NCI-H2107 (cell line): ENCODE measurements at places on chromosomes 7 and 10.

GRCh38 chr7:213324-213993 is 21.1 kb downstream of the FAM20C start:
- DNase-seq: no peak

DNA sequence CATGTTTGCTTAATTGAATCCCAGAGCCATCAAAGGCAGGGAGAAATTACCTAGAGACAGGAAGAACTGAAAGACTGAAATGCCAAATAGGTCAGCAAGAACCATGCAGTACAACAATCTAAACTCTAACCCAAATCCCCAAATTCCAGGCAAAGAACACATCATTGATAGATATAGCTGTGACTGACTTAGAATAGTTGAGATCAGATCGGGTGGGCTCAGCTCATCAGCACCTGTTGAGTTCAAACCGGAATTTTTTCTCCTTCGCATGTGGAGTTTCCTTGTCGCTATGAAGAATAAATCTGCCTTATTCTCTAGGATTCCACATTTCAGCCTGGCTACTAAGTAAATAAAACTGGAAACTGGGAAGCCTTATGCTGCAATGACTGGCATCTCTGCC is 1.4 kb downstream of the ANKMY2 start:
- DNase-seq: no peak

DNA sequence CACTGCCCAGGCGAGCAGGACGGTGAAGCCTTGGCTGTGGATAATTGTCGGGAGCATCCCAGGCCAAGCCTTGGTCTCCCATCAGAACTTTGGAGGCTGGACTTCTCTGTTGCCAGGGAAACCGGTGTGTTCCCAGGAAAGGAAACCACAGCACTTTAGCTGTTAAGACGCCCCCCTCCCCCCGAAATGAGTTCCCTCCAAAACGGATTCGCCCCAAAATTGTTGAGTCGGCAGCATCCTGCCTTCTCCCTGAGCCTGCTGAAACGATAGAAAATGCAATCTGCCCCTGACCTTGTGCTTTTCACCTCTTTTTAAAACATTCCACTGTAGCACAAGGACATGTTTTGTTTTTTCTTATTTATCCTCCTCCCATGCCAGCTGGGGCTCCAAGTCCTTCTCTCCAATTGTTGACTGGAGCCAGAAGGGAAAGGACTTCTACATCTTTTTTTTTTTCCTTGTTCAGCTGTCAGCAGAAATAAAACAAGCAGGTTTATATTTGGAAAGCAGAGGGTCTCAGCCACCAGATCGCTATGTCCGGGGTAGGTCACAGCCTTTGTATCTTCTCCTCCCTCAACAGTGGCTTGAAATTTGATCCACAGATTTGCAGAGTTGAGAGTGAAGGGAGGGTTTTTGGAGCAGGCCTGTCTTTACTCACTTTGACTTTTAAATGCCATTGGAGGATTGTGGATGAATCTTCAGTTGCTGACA is 116.5 kb downstream of the ZMIZ1 start:
- DNase-seq: no peak

DNA sequence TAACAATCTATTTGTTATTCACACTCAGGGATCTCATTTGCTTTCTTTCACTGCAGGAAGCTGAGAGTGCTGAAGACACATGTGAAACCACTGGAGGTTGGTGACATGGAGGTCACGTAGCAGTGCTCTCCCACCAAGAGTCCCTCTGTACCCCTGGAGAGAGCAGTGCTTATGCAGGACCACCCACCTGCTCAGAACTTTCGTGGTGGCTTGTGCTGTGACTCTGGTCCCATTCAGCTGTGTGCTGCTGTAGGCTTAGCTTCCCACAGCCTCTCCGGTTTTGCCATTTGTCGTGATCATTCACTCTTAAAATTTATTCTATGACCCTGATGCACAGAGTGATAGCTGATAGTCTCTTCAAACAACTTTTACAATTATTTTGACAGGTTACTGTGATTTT is 96.0 kb upstream of the RSU1 start:
- no peak for DNase-seq

DNA sequence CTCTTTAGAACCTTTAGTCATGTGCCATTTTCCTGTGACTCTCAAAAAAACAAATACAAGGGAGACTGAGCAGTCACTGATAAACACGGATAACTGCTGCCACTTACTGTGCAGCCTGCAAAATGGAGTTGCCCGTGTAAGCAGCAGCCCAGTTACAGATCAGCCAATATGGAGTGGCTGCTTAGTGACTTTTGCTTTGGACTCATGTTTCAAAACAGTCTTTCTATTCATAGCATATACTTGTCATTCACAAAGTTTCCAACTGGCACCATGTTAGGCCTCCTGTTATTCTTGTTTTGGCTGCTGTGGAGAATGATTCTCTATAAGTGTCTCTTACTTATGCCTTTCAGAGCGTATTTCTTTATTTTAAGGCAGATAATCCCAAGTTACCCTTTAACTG is 3.0 kb downstream of the FAM204A start:
- no peak for DNase-seq

GRCh38 chr10:91707236-91707635 is 74.4 kb upstream of the PPP1R3C start:
- no peak for DNase-seq

- peak; percentile 89 for DNase-seq
These were observed 3.6 kb downstream of the ZSCAN21 start for GRCh38 chr7:100053215-100053614.

- no peak for DNase-seq
These were observed 179.5 kb downstream of the CREB5 start for GRCh38 chr7:28591725-28592349.

- DNase-seq: no peak
These were observed 72.8 kb downstream of the ALOX5 start for GRCh38 chr10:45446858-45447257.

GRCh38 chr10:66786709-66787108 is 139.1 kb upstream of the LRRTM3 start:
- no peak for DNase-seq

DNA sequence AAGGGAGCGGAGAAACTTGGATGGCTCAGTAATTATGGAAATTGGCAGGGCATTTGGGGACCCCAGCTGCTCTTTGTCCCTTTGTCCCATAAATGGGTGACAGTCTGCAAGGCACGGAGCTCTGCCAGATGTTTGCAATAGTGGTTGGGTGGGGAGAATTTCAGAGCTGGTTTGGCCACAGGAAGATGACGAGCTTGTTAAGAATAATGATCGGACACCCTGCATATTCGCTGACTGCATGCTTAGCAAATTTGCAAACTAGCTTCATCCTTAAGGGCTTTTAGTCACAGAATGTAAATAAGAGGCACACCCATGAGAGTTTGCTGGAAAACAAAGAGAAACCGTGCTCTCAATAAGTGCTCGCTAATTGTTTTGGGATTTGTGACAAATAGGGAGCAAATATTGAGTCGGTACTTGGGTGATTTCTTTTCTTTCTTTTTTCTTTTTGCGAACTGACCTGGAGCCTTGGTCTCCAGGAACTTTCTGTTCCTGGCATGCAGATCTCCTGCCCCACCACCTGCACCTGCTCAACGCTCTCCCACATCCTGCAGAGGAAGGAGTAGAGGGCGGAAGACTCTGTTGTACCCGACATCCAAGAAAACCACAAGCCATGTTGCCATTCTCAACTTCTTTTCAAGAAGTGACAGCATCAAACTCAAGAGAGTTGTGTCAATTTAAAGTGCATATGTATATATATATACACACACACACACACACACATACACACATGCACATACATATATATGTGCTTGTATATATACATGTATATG is 238.9 kb downstream of the CAMK1D start:
- no peak for DNase-seq

DNA sequence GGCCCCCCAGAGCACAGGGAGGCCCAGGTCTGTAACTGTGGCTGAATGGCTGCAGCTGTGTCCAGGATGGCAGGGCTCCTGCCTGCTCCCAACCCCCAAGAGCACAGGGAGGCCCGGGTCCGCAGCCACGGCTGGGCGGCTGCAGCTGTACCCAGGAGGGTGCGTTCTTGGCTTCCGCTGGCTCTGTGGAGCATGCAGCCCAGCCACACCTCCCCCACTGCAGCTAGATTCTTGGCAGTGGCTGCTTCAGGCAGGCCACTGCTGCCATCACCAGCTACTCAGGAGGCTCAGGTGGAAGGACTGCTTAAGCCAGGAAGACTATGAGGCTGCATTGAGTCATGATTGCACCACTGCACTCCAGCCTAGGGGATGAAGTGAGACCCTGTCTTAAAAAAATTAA is 27.9 kb downstream of the C7orf25 start:
- DNase-seq: no peak

DNA sequence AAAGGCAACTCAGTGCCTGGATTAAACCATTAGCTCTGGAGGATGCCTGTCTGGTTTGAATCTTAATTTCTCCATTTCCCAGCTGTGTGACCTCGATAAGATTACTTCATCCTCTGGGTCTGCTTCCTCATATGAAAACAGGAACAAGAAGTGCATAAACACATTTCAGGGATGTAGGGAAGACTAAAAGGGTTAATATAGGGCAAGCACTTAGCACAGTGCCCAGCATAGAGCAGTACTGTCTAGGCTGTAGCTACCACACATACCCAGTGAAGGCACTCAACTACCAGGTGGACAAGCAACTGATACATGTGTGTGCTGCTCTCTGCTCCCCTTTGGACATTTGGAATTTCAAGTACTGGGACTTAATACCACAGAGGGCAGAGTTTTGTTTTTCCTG is 85.4 kb downstream of the KCNMA1 start:
- no peak for DNase-seq

DNA sequence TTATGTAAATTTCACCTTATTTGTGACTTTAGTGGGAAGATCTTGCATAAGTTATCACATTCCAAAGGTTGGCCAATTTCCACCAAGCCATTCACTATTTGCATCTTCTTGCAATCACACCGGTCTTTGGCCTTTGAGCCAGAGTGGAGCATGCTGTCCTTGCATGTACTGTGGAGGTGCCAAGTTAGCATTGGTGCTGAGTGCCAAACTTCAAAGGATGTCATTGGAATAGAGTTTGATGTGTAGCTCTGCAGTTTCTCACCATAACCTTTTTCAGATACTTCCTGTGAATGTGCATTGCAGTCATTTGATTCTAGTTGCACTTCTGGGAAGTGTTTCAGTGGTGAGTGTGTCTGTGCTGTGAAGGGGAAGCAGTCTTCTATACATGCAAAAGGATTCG is 620.6 kb downstream of the SUGCT start:
- DNase-seq: no peak

DNA sequence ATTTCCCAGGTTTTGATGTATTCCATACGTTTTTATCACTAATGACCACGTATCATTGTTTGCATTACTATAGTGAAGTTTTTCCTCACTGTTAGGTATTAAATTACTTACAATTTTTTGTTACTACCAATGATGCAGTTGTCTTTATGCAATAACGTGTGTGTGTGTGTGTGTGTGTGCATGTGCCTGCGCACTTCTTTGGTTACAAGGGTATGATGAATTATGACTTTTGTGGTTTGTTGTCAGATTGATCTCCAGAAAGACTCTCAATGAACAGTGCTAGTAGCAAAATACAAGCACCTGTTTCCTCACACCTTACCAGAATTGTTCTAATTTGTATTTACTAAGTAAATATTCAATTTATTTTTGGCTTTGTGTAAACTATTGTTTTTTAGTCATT is 51.5 kb downstream of the MCMBP start:
- DNase-seq: no peak

DNA sequence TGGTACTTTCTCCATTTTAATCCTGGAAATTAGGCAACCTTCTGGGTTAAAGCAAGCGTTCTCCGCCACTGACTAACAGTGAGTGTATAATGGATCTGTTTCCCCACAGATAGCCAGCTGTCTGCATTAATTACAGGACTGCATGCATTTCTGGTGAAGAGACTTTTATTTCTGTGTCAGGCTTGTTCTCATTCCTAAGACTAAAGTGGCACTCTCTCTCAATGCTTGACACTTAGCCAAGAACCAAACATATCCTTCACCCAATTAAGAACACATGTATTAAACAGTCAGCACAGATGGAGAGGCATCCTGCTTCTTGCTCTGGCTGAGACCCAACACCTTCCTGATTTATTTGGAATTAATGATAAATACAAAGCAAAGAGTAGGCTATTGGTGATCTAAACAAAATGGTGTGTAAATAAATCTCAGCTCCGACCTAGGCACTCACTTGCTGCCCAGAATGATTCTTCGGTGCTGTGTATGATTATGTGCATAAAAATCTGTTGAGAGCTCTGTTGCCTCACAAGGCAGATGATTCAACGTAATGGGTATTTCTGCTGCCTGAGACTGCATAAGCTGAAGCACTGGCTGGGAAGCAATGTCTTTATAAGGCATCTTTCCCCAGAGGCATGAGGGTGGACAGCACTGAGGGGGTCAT is 16.8 kb downstream of the CALU start:
- DNase-seq: no peak

DNA sequence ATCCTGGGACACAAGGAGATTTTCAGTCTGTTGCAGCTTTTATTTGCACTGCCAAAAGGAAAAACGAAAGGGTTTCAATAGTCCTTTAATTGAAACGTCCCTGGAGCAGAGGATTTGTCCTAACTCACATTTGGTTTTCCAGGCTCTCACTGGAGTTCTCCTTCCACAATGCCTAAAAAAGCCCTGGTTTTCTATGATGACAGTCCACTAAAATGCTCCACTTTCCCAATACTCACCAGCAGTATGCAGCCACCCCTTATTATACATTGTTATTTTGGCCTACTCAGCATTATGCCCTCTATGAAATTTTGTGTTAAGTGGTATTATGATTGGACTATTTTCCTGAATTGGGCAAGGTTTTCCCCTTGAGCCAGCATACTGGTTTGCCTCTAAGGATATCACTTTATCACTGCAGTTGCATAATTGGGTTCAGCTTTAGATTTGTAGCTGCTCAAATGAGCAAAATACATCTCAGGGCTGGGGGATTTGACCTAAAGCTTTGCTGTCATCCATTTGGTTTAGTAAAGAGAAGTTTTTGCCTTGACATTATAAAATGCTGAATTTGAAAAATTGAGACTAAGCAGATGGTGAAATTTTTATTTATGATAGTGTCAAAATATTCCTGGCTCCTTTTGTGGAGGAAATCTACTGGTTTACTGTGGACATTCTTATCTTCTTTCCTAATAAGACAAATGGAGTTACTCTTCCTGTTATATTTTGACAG is 239.2 kb downstream of the RNLS start:
- DNase-seq: no peak

DNA sequence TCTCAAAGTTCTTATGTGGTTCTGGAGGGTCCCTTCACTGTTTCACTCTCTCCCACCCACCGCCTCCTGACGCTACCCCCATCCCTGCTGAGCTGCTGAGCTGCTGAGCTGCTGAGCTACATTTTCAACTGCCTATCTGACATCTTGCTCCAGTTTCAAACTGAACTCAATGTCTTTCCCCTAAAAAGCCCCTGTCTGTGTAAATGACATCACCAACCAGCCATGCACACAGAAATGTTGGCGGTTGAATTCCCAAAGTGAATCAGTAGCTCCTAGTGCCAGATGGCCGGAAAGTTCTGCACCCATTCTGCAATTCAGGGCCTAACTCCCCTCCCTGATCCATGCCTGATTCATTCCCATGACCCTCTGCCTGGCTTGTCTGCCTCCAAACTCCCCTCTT is 71.2 kb downstream of the WNT2 start:
- DNase-seq: no peak

GRCh38 chr7:90236721-90237289 is 8.2 kb upstream of the CFAP69 start:
- DNase-seq: no peak

GRCh38 chr10:69089638-69090599 is 2.0 kb downstream of the SRGN start:
- DNase-seq: no peak

- no peak for DNase-seq
These were observed 3.1 kb downstream of the HPS6 start for GRCh38 chr10:102068216-102068615.

- DNase-seq: no peak
These were observed 154.6 kb upstream of the NRBF2 start for GRCh38 chr10:62978482-62978881.
